ENCODE measurements at places on chromosomes 7 and 10.

- no peak for DNase-seq
Observed at GRCh38 chr7:120233338-120233737, 39.6 kb upstream of the KCND2 start.

GRCh38 chr7:135917721-135918120, 59.4 kb downstream of the MTPN start:
- DNase-seq, result no peak

DNA sequence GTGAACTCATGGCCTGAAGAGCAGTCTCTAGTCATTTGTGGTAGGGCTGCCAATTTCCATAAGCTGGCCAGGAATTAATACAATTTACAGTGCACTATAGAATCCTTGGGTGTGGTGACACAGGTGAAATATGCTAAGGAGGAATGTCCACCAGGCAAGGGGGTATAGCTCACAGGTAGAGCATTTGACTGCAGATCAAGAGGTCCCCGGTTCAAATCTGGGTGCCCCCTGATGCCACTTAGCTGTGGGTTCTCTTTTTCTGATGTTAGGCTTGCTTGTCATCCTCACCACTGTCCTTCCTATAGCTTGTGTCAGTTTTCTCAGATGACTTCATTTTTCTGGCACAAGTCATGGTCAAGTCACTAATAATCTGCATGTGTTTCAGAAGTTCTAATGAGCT, 108.7 kb downstream of the ZNF467 start:
- DNase-seq, result no peak

GRCh38 chr7:78993341-78993740, 460.1 kb downstream of the MAGI2 start:
- no peak for DNase-seq

DNA sequence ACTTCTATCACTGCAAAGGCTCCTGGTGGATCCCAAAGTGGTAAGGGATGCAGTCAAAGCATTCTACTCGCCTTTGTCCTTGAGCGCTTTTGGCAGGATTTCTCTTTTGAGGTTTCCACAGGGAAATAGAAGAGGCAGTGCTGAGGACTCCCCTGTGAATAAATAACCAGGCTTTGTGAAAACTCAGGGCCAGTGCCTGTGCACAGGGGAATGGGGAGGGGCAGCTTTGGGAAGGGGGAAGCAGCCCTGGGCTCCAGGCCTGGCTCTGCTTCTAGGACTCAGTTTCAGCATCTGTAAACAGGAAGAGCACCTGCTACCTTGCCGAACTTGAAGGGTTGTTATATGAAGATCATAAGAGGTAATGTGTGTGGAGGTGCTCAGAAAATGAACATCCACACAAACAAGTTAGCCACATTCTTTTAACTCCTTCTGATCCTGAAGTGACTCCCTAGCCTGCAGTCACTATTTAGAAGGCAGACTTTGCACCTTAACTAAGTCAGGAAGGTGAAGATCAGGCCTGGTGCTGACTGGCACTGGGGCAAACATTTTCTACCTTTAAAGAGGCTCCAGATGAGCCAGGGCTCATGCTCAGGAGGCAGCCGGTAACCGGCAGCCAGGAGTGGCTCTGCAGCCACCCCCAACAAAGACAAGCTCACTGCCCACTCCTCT, 22.5 kb upstream of the MMP21 start:
- no peak for DNase-seq

- DNase-seq, result no peak
Observed at GRCh38 chr10:50541921-50542320, 81.8 kb downstream of the SGMS1 start.

Measured in caudate nucleus (tissue), 63 donors.